ENCODE measurements at places on chromosomes 11 and 22.
A peak's percentile ranks its signal among the peaks of the same experiment; 100 is the strongest.

DNA sequence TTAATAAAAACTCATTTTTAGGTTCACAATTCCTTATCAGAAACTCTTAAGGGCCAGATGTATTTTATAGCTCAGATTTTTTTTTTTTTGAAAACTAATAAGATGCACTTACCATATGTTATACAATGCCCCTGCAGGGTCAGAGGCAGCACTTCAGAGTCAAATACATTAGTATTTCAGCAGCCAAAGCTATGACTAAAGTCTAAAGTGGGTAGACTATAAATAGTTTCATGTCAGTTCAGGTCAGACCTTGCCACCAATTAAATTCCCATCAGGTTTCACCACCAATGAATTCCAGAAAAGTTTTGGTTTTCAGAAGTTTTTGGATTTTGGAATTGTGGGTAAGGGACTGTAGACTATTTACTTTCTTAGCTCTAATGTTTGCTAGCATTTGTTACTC lies 75.9 kb downstream of the FAM83F start:
- DNase-seq: peak; percentile 24

DNA sequence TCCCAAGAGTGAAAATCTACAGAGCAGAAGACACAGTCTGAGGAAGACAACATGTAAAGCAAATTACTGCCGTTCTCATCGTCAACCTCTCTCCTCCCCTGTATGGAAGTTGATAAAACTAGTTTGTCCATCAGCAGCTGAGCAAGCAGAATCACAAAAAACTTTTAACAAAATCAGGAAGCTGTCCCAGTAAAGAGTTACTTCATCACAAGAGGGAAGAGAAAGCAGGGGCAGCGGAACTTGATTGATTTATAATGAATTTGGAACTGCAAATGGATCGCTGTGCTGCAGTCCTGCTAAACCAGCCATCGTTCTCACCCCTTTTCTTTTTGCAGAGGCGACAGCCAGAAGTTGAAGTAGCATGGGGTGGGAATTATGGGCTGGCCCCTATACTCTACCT lies 13.7 kb upstream of the UCP3 start:
- no peak for DNase-seq

- DNase-seq: no peak
Measured at GRCh38 chr22:16915701-16916100, 90.5 kb upstream of the XKR3 start.

GRCh38 chr11:118791961-118792569 lies 1.1 kb upstream of the DDX6 start:
- DNase-seq: no peak

GRCh38 chr22:31143038-31143437 lies 2.7 kb upstream of the PLA2G3 start:
- DNase-seq: no peak

DNA sequence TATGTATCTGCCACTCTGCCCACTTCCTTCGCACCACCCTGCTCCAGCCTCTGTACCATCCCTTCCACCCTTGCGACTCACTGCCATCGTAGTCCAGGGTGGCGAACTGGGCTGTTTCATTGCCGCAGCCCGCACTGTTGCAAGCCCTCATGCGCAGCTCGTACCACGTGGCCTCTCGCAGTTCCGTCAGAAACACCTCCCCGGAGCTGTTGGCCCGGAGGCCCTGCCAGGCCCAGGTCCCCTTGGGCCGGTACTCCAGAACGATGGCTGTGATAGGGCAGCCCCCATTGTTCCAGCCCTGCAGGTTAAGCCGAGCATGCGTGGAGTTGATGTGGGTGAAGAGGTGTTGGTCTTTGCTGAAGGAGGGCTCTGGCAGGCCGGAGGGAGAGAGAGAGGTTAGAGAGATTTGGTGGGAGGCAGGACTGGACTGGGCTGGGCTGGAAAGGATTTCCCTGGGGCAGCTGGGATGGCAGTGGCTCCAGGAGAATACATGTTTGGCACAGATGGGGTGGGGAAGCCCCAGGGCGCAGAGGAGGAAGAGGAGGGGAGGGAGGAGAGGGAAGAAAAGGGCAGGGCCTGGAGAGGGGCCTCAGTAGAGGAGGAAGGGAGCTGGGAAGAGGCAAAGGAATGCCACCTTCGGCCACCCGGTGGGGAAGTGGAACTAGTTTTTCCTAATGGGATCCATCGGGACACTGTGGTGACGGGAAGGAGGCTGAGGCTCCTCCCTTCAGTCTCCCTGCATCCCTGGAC lies 109.6 kb downstream of the CEP164 start:
- no peak for DNase-seq

- no peak for DNase-seq
Measured at GRCh38 chr11:122102426-122102825, 13.6 kb downstream of the BLID start.

DNA sequence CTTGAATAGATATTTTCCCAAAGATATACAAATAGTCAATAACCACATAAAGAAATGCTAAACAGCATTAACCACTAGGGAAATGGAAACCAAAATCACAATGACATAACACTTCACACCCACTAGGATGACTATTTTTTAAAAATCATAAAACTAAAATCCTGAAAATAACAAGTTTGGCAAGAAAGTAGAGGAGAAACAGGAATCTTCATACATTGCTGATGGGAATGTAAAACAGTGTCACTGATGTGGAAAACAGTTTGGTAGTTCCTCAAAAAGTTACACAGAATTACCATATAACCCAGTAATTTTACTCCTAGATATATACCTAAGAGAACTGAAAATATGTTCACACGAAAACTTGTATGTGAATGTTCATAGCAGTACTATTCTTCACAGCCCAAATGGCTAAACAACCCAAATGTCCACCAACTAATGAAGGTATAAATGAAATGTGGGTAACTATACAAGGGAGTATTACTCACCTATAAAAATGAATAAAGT lies 12.5 kb downstream of the PICALM start:
- no peak for DNase-seq

GRCh38 chr22:17860220-17860965 lies 86.1 kb upstream of the BID start:
- DNase-seq: no peak

GRCh38 chr22:19807914-19808872 lies 46.5 kb downstream of the GNB1L start:
- no peak for DNase-seq

DNA sequence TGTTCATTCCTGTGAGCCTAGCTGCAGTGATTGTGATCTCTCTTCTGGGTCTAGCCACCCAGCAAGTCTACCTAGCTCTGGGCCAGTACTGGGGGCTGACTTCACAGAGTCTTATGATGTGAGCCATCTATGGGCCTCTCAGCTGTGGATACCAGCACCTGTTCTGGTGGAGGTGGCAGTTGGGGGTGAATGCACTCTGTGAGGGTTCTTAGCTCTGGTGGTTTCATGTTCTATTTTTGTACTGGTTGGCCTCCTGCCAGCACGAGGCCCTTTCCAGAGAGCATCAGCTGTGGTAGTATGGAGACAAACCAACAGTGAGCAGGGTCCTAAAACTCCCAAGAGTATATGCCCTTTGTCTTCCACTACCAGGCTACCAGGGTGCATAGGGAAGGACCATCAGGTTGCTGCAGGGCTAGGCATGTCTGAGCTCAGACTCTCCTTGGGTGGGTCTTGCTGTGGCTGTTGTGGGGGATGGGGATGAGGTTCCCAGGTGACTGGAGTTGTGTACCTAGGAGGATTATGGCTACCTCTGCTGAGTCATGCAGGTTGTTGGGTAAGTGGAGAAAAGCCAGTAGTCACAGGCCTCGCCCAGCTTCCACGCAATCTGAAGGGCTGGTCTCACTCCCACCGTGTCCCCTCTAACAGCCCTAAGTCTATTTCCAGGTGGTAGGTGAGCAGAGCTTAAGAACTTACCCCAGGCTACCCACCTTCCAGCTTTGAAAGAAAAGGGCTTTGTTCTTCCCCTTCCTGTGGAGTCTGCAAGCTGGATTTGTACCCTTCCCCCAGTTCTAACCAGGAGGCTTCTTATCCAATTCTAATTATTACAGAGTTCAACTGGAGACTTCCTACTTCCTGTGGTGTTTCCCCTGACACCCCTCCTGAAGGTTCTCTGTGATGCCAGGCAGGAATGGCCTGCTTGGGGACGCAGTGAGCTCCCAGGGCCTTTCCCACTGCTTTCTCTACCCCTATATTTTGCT lies 250.7 kb downstream of the LUZP2 start:
- DNase-seq: no peak

DNA sequence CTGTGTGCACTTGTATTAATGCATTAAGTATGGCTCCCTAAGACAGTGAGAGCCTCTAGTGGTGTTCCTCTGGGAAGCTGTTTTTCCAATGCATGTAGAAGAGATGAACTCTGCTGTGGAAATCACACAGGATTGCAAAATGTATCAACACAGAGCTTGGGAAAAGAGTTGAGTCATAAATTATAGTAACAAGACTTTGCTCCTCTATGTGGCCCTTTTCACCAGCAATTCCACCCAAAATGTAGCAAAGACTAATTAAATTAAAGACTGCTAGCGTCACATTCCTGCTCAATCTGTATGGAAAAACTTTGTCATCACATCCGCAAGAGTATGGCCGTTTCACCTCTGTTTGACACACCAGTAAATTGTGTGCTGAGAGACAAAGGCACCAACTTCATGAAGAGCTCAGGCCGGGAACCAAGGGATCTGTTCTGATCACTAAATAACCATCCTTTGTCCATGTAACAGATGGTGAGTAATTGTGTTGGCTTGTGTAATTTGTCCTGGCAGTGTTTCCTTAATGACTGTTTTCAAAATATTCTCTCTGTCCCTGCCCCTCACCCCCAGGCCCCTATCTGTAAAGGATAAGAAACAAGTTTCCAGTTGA lies 209.2 kb upstream of the SORL1-AS1 start:
- peak; percentile 79 for DNase-seq

DNA sequence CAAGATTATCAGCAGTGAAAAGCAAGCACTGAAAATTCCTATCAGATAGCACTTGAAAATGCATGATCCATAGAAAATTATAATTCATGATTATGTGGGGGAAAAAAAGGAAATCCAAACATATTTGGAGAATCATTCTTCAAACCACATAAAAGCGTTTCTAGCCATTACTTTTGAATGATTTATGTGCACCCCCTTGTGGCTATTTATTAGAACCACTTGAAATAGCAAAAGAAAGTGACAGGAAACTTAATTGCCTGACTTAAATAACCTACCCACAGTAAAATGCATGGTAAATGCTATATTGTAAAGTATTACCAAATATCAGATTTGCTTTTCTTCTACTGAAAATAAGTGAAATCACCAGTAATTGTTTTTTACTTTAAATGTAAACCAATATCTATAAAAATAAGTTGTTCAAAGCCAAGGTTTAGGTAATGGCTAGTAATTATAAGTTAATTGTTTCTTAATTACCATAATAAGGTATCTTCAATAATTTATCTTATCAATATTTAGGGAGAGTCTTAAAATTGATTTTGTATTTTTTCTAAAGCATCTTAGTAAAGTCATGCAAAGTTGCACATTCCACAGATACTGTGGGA lies 168.5 kb downstream of the ARHGAP42 start:
- no peak for DNase-seq

DNA sequence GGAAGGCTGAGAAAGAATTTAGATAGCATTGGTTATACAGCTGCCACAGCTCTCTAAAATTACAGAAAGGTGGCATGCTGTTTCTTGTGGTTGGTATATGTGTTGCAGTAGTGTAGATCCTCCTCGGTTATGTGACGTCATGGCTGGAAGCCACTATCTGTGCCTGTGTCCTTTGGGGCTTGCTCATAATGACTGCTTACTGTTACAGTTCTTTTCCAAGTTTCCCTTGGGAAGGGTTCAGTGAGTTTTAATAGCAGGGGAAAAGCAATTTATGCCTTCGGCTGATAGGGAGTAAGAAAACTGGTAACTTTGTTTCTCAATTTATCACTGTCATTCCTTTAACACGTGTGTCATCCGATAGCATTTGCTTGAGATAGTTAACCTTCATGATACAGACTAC lies 47.2 kb downstream of the POLD3 start:
- DNase-seq: no peak

DNA sequence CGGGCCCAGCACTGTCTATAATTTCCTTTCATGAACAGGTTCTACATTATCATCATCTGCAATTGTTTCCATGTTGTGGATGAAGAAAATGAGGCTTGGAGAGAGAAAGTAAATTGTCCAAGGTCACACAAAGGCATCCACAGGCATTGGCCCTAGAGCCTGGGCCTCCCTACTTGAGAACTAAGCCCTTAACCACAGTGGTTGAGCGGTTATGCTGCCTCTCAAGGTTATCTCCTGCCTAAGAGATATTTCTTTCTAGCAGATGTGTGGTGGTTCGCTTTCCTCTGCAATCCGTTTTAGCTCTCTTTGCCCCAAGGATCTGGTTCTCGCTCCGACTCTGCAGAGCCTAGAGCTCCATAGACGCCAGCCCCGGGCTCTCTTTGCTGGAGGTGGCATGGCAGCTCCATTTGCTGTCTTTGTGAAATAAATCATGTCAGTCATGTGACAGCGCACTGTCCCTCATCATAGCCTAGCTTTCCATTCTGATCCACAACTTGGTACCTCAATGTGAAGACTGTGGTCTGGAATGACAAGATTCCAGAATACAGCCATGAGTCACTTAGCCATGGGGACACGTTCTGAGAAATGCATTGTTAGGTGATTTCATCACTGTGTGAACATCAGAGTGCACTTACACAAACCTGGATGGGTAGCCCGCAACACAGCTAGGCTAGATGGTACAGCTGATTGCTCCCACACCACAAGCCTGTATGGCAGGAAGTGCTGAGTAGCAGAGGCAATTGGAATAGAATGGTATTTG lies 27.2 kb downstream of the RPS6KA4 start:
- no peak for DNase-seq

- no peak for DNase-seq
Measured at GRCh38 chr11:126624506-126624905, 269.0 kb downstream of the ST3GAL4 start.

DNA sequence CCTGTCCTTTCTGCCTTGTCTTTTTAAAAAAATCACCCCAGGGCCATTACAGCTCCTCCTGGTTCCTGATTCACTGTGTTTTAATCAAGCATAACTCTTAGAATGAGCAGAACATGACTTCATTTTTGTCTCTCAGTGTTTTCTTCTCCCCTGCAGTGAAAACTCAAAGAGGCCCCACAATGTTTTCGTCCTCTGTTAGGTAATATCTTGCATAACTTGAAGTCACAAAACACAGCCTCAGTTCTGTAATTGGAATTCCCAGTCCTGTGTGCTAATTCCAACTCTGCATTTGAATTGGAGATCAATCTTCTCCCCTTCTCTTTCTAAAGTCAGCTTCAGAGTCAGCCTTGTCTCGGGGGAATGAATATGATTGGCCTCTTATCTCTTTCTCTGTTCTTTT lies 186.5 kb upstream of the NAV2 start:
- no peak for DNase-seq

DNA sequence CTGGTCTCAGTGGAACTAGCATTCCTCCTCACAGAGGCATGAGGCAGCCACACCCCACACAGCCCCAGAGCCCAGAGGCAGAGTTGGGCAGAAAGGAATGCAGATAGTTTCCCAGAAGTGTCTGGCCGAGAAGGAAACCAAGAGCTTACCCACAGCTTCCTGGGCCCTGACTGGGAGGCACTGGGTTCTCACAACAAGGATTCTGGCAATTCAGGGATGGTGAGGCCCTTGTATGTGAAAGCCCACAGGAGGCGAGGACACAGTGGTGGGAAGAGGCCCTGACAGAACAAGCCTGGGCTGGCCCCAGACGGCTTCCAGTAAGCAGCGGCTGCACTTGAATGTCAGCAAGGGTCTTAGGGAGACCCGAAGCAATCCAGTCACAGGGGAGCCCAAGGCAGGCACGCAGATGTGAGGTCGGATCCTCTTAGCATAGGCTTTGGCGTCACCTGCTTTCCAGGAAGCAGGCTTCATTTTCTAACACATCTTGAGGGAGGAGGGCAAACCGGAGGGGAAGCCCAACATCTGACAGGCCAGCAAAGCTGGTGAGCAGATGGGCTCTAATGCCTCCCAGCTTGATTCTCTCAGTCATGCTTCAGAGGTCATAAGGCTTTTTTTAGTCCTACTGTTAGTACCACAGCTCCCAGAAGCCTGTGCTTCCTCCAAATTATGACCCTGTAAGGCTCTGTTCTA lies 78.3 kb upstream of the AKIP1 start:
- no peak for DNase-seq
